ENCODE measurements at places on chromosomes 13 and 19. TPM values are rescaled to one million over a fixed set of nuclear protein-coding genes. Genes with fewer than 3 reads are reported as not detected.

- H3K4me3 ChIP-seq, result no peak overlapping the region
- H3K36me3 ChIP-seq, result no peaks in the 10 kb centered on the region
- no peak for DNase-seq
- H3K4me1 ChIP-seq, result peaks cover 6% of the 10 kb centered on the region
- no peaks in the 10 kb centered on the region for H3K27me3 ChIP-seq
Measured at GRCh38 chr13:44840131-44840530, 149.1 kb downstream of the NUFIP1 start.

DNA sequence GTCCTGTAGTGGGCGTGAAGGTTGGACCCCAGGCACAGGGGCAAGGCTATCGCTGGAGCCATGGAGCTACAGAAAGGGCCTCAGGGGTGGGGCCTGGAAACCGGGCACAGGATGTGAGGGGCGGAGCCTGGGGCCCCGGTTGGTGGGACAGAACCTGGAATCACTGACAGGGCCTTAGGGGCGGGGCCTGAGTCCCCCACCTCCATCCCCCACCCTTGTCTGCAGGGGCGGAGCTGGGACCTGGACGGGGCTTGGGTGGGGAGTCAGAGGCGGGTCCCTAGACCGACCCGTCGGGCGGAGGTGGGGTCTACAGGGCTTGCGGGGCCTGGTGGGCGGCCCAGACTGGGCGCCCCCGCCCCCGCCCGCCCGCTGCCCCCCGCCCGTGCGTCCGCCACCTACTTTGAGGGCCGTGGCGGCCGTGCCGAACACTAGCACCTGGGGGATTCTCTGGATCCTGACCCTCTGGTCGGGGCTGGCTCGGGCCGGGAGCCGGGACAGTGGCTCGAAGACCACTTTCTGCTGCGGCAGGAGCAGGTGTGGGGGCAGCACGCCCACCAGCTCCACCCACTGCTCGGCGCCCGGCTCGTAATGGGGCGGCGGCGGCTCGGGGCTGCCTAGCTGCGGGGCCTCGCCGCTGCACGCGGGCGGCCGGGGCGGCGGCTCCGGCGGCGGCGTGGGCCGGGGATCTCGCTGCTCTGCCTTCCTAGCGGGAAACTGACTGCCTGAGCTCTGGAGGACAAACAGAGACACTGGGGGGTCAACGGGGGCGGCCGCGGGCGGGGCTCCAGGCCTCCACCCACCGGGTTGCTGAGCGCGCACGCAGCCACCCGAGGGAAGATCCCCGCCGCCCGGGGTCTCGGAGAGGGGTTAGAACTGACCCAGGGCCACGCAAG lies 26.3 kb downstream of the DCAF15 start:
- H3K4me1 ChIP-seq, result peaks cover 5% of the 10 kb centered on the region
- no peak overlapping the region for H3K27ac ChIP-seq
- peaks cover 38% of the 10 kb centered on the region for H3K36me3 ChIP-seq
- no peak for DNase-seq
- no peaks in the 10 kb centered on the region for H3K27me3 ChIP-seq

- no peak for DNase-seq
- no peak overlapping the region for H3K27ac ChIP-seq
- H3K36me3 ChIP-seq, result peaks cover 4% of the 10 kb centered on the region
- H3K4me3 ChIP-seq, result no peak overlapping the region
- peaks cover 24% of the 10 kb centered on the region for H3K27me3 ChIP-seq
Measured at GRCh38 chr19:7000816-7001215, 20.4 kb downstream of the MBD3L2B start.

DNA sequence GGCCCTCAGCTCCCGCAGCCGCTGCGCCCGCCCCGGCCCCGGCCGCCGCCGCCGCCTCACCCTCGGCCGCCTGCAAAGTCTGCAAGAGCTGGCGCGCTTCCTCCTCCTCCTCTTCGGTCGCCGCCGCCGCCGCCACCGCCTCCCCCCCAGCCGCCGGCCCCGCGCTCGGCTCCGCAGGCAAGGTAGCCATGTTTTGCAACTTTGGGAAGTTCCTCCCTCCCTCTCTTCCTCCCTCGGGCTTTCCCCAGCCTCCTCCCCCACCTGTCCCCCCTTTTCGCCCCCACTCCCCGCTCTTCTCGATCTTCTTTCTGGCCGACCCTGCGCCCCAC lies 433 bp downstream of the SIX5 start:
- peak overlapping the region; percentile 84 for H3K4me3 ChIP-seq
- peaks cover 12% of the 10 kb centered on the region for H3K4me1 ChIP-seq
- peaks cover 43% of the 10 kb centered on the region for H3K36me3 ChIP-seq

GRCh38 chr19:42422901-42423461 lies 4.2 kb downstream of the LIPE start:
- peaks cover 34% of the 10 kb centered on the region for H3K4me1 ChIP-seq
- peak overlapping the region; percentile 96 for H3K4me3 ChIP-seq
- DNase-seq, result peak; percentile 51
- H3K36me3 ChIP-seq, result peaks cover 17% of the 10 kb centered on the region
- no peaks in the 10 kb centered on the region for H3K27me3 ChIP-seq

DNA sequence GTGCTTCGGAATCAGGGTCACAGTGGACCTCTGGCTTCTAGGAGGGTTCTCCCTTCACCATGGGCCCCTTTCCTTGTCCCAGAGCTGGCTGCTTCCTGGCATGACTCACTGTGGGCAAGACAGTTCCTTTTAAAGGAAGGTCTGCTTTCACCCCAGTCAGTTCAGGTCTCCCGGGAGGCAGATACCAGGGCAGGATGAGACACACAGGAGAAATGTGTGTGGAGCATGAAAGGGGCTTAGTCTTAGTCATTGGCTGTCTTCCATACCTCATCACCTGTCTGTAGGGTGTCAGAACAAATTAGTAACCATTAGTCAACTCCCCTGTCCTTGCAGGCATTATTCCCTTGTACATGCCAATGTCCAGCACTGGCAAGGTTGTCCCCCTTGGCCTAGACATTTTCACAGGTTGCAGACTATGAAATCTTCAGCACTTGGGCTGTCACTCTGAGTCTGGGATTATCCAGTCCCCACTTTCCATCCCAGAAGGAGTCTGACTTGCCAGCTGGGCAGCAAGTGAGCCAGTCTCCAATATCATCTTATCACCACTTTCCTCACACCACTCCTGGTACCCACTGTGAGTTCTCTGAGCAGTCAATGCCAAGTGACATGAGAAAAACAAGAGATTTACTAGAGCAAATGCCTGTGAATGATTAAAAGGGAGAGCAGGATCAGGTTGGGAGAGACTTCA lies 76.8 kb upstream of the MEDAG start:
- peaks cover 26% of the 10 kb centered on the region for H3K4me1 ChIP-seq
- H3K4me3 ChIP-seq, result no peak overlapping the region
- H3K27ac ChIP-seq, result no peak overlapping the region
- no peaks in the 10 kb centered on the region for H3K36me3 ChIP-seq

DNA sequence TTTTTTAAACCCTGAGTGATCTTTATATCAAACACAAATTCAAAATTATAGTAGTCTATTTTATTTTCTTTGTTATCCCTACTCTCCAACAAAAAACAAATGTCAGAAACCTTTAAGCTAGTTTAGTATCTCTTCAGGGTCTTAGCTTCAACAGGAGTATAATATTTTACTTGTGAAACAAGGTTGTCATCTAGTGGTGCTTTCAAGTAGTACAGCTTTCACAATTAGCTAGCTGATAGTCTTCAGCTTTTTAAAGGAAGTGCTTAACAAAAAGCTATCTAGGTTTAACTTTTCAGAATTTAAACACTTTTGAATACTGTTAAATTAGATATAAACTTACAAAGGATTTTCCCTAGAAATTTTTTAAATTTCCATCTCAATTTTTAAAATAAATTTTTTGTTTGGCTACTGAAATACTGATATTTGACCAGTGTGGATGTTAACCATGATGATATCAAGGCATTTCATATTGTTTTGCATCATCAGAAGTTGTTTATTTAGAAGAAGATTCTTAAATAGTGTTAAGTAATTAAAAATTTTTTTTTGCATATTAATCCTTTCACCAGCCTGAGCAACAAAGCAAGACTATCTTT lies 34.2 kb downstream of the TDRD3 start:
- no peaks in the 10 kb centered on the region for H3K27me3 ChIP-seq
- H3K4me1 ChIP-seq, result no peaks in the 10 kb centered on the region
- no peaks in the 10 kb centered on the region for H3K36me3 ChIP-seq
- no peak overlapping the region for H3K4me3 ChIP-seq

DNA sequence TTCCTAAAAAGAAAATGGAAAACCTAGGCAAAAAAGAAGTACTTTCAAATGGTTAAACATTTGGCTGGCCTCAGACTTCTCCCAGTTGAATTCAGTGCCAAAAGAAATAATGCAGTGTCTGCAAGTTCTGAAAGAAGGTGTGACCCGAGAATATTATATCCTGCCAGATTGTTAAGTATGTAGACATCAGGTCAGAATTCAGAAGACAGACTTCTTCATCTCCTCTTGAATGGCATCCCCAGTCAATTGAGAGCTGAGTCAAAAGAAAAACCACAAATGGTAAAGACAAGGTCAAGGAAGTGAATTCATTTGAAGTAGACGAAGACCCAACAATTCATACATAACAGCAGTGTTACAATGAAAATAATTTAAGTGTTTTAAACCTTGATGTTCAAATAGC lies 194.5 kb downstream of the NBEA start:
- H3K27ac ChIP-seq, result no peak overlapping the region
- no peak overlapping the region for H3K4me3 ChIP-seq
- H3K36me3 ChIP-seq, result no peaks in the 10 kb centered on the region
- no peak for DNase-seq
- H3K27me3 ChIP-seq, result no peaks in the 10 kb centered on the region
- H3K4me1 ChIP-seq, result peaks cover 9% of the 10 kb centered on the region

Gene SLC25A41
- total RNA-seq, result not detected

Gene ACP7
- total RNA-seq, result not detected

Gene ZNF208
- total RNA-seq, result not detected

Gene SYDE1
- total RNA-seq, result 22.6 TPM

Gene BEST2
- 0.70 TPM for total RNA-seq

Gene ADGRE3
- not detected for total RNA-seq
